Stimulated activated CD4-positive, alpha-beta T cell treated with anti-CD3 and anti-CD28 coated beads, Interleukin-1b, Interleukin-23, amount 100 ng/mL, for 1 hour (primary cell): ENCODE measurements at places on chromosomes 16 and 17.

GRCh38 chr17:12242345-12242954 lies 221.8 kb downstream of the MAP2K4 start:
- DNase-seq = no peak

DNA sequence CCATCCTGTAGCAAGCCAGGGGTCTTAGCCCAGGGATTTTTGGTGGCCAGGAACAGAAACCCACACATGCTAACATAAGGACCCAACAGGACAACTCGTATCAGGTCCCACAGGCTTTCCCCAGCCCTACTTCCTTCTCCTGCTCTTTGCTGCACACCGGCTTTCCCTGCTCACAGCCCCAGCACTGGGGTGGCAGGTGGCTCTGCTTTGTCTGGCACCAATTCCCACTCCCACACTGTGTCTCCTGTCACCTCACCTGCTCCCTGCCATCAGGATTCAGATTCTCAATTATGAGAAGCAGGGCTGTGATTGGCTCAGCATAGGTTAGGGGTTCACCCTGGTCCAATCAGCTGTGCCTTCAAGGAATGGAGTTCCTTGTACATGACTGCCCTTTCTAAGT lies 94.1 kb downstream of the TMEM132E start:
- DNase-seq = no peak

DNA sequence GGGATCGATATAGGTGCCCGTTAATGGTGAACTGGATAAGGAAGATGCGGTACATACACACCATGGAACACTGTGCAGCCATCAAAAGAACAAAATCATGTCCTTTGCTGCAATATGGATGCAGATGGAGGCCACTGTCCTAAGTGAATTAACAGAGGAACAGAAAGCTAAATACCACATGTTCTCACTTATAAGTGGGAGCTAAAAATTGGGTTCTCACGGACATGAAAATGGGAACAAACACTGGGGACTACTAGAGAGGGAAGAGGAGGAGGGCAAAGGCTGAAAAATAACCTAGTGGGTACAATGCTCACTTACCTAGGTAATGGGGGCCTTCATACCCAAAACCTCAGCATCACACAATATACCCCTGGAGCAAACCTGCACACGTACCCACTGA lies 302.6 kb downstream of the XYLT1 start:
- DNase-seq = no peak

- no peak for DNase-seq
Observed at GRCh38 chr16:820748-821147, 20.2 kb upstream of the GNG13 start.

DNA sequence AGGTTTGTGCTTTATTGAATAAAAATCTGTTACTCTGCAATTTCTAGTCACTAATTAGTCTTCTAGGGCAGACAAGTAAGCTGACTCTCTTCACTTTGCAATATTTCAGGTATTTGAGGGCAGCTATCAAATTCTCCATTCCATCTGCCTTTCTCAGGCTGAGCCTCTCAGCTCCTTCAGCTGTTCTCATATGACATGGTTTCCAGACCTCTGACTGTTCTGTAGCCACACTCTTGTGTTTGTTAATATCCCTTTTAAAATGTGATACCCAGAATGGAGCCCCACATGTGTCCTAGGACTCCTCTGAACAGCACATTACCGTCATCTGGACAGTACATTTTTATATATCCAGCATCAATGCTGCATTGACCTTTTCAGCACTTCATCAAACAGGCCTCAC lies 46.1 kb upstream of the MTMR4 start:
- no peak for DNase-seq

GRCh38 chr17:74199306-74200092 lies 4.0 kb upstream of the RPL38 start:
- DNase-seq = no peak

DNA sequence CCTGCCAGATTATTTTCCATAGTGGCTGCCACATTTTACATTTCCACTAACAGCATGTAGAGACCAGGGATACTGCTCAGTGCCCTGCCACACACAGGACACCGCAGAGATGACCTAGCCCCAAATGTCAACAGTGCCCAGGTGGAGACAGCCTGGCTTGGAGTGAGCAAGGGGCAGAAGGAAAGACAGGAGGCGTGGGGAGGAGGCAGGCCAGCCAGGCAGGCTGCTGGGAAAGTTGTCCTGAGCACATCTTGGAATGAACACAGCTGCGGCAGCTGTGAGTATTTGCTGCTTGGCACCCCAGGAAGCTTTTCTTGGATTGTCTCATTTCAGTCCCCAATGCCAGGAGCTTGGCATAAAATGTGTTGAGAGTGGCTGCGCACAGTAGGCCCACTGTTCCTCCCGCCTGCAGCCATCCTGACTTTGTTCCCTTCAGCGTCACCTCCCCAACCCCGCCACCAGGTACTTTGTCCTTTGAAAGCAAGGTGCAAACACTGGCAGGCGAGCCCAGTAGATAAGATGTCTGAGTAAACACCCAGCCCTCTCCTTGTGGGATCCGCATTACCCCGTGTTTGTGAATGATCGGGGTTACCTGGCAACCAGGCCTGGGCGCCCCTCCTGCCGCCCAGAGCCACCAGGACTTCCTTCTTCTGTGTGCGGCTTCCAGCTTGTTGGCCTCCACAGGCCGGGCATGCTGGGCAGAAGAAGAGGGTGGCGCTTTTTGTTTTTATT lies 114.0 kb downstream of the CMIP start:
- DNase-seq = no peak

DNA sequence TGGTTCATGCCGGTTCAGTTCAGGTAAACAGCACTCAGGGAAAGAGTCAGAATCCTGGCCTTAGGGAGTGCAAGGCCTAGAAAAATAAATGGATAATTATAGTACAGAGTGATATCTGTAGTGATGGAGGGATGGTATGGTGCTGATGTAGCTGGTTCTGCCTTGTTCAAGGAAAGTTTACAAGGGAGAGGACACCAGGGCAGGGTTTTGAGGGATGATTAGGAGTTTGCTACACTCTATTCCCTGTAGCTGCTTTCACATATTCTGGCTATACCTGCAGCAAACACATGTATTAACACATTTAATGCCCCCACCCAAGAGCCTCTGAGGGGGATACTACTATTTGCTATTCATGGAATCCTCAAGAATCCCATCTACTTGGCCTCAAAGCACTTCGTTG lies 1.7 kb upstream of the NOS2 start:
- DNase-seq = no peak

DNA sequence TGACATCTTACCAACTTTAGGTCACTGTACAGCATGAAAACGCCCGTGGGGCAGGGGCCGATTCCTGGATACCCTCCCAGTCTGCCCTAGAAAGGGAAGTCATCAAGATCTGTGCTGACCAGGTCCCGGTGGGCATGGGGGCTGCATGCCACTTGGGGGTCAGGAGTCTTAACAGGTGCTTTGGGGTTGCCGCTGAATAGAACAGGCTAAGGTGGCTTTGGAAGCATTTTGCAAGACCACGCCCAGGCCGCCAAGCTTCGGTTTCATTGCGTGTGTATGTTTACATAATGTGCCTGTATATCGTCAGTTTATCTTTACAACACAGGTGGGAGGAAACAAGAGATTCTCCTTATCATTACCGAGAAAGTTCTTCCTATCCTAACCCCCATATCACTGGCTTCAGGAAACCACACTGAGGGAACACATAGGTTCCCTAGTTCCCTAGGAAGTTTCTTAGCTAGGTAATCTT lies 13.3 kb upstream of the USP36 start:
- DNase-seq = no peak

- no peak for DNase-seq
Observed at GRCh38 chr17:45946841-45947256, 52.2 kb upstream of the STH start.

DNA sequence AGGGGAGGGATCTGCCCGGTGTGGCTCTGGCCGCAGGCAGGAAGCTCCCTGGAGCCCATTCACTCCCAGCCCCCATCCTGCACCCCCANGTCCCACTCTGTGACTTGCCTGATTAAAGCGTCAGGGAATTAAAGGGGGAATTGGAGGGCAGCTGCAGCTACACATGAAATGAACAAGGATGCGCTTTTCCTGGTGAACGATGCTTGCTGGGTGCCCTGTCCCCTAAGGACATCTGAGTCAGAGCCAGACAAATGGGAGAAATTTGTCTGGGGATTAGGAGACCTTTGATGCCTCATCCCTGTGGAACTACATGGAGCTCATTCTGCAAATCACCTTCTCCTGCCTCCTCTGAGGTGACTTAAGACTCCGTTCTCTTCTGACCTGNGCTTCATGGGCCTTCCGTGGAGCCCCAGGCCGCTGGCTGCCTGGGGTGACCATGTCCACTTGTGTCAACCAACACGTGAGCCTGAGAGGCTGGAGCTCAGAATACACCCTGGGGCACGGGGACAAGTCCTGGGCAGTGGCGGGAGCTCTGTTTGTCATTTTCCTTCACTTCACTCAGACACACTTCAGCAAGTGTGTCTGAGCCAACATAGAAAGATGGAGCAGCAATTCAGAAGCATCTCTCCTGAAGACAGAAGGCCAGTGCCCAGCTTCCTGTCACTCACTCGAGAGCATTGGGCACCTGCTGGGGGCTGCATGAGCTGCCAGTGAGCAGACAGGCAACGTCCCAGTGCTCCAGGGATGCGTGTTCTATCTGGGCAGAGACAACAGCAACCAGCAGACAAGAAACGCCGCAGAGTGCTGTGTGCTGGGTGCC lies 54.1 kb downstream of the METRNL start:
- no peak for DNase-seq

DNA sequence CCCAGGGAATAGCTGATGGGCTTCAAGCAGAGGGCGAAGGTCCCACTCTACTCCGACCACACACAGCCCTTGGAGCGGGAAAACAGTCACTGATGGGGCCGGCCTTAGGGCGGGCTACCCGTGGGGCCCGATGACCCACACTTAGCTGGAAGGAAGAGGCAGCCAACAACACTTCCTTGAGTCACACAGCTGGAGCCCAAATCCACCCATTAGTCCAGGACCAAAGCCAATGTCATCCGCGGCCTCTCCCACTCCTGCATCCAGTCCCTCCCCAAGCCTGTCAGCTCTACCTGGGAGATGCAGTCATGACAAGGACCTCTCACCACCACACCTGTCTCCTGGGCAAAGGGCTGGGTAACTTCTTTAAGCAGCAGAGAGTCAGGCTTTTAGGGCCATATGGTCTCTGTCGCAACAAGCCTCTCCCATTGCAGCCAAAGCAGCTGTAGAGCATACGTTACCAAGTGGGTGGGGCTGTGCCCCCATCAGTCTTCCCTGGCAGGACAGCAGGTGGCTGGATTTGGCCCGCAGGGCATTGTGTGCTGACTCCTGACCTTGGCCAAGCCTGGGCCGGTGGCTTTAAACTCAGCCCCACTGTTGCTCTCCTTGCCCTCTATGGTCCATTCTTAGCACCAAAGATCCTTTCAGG lies 110.7 kb downstream of the SOCS1 start:
- no peak for DNase-seq

DNA sequence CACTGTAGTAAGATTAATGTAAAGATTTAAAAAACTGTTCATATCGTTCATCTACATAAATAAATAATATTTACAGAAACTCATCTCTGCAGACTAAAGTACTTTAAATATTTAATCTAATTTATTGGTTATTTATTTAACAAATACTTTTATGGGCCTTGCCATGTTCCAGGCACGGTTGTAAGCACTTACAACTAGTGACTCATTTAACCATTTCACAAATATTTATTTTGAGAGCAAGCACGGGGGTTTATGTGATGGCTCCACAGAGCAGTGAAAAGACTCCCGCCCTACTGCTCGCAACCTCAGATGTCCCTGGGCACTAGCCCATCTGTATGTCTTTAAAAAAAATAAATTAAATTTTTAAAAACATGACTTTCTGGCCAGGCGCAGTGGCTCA lies 575.9 kb downstream of the WWOX start:
- DNase-seq = no peak

DNA sequence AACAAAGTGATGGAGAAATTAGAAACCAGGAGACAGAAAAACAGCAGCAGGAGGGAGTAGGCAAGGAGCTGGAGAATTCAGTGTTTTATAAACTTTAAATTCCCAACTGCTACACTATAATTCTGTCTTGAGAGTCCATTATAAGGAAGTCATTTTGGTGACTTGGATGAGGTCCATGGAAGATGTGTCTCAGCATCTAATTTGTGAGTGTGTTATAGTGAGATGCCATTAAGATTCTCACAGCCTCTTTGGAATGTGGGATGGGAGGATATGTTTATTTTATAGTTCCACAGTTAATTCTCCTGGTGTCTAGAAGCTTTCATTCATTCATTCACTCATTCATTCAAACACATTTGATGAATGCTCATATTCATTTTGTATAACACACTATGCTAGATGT lies 206.0 kb upstream of the MYOCD start:
- DNase-seq = no peak

GRCh38 chr17:1153795-1154546 lies 25.8 kb downstream of the ABR start:
- DNase-seq = no peak

GRCh38 chr17:78759969-78760352 lies 22.1 kb downstream of the CYTH1 start:
- no peak for DNase-seq

DNA sequence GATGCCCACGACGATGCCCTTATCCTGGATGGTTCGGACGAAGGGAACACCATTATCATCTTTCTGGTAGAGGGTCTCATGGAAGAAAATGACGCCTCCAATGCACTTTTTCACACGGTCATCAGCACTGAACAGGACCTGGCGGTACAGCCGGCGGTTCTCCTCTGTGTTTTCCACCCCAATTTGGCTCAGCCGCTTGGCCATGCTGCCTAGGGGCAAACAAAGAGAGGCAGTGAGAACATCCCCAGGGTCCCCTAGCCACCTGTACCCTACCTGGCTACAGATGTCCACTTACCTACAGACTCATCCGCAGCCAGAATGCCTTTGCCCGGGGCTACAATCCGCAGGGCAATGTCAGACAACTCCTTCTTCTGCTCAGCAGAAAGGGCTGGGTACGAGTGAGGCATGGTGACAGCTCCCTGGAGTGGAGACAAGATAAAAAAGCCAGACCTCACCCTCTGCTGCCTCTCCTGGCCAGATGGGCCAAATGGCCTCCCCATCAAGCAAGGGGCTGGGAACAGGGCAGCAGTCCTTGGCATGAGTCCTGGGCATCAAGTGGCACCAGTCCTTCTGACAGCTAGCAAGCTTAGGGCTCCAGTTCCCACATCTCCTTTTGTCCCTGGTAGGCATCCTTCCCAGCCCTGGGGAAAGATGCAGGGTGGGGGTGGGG lies 1.4 kb downstream of the ALDOC start:
- DNase-seq = no peak
